ENCODE measurements at places on chromosomes 2 and 18. TPM values are rescaled to one million over a fixed set of nuclear protein-coding genes. Genes with fewer than 3 reads are reported as not detected.

- DNase-seq, result no peak
Measured at GRCh38 chr2:168470320-168471162, 14.5 kb downstream of the CERS6 start.

- DNase-seq, result no peak
Measured at GRCh38 chr2:149613704-149614103, 26.1 kb upstream of the MMADHC start.

Gene SLC9A2
- not detected for total RNA-seq

Gene GREB1L
- not detected for total RNA-seq

Gene RBM44
- 1.0 TPM for total RNA-seq
